HS-27A (cell line): ENCODE measurements at places on chromosomes 1 and 21.

DNA sequence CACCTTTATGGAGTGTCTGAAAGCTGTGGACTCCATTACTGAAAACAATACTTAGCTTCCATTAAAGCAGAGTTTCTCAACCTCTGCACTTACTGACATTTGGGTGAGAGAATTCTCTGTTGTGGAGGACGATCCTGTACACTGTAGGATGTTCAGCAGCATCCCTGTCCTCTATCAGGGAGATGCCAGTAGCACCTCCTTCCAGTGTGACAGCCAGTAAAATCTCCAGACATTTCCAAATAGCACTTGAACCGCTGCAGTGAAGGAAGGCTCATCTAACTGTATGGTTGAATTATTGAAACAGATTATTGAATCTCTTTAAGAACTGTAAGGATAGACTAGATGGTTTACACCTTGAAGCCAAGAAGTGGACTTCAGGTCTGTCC is 3.1 kb downstream of the PRDM2 start:
- DNase-seq = no peak

DNA sequence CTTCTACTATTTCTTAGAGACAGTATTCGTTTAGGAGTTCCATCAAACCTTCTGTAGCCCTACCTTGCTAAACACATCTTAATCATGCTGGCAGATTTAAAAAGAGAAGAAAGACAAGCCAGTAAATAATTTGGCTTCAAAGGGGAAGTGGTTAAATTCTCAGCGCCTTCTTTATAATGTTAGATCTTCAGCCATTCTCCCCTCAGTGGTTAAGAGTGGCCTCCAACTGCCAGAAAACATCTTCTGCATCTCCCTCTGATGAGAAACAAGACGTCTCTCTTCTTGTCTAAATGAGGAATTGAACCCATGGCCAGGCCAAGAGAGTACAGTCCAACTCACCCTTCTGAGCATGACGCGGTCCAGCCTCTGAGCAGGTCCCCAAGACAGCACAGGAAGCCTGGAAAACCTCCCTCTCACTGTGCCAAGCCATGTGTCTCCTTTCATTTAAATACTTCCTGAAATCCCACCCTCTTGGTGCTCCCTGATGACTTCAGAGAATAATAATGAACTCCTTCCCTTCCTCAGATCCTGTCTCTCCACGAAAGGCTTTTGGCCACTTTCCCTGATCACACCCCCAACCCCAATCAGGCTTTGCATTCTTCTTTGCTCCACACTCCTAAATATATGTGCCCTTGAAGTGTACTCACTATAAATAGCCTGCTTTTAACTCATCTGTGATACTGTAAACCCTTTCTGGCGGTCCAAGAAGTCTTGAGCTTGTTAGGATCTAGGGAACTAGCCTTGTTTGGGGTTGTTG is 16.4 kb upstream of the LRRC52 start:
- DNase-seq = no peak

- peak; percentile 66 for DNase-seq
These were observed 22.3 kb upstream of the TMEM222 start for GRCh38 chr1:27299385-27300271.

DNA sequence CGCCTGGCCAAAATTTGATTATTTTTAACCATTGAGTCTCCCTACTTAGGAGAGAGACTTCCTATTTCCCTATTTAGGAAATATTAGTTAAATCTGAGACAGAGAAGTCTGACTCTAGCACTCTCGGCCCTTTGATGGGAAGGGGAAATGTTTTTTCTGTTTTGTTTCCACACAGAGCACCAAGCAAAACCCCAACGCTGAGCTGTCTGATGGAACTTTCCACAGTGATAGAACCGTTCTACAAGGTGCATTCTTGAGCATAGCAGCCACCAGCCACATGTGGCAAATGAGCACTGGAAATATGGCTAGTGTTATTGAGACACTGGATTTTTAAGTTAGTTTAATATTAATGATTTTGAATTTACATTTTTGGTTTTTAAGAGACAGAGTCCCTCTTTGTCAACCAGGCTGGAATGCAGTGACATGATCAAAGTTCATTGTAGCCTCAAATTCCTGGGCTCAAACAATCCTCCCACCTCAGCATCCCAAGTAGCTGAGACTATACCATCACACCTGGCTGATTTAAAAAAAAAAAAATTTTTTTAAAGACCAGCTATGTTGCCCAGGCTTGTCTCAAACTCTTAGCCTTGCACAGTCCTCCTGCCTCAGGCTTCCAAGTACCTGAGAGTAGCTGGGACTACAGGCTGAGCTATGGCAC is 77.3 kb upstream of the GALNT2 start:
- DNase-seq = no peak

GRCh38 chr1:197775282-197776262 is at the start of gene DENND1B:
DENND1B (minus strand) TSS chr1:197775480; CDS start chr1:197775155, 325 bp downstream.
- DNase-seq = no peak

DNA sequence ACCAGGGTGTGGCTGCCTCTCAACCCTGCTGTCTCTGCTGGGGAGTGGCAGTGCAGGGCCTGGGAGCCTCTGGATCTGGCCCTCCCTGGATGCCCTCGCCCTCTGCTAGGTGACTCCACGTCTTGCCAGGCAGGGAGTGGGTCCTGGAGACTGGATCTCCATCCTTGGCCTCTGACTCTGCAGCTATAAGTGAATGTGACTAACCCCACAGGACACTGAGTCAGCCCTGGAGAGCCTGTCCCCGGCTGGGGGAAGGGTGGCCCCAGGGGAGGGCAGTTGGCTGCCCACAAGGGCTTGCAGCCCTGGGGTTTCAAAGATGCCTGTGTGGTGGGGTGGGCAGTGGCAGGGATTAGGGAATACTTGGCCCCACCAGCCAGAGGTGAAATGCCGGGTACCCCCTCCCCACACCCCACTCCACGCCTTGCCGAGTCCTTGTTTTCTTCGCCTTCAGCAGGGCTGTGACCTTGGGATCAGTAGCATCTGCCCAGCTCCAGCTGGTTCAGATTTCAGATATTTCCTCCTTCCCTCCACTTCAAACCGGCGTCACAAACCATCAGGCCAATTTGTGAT is 1.9 kb upstream of the MYBPH start:
- DNase-seq = no peak

GRCh38 chr1:110255392-110255787 is 45.3 kb downstream of the KCNC4 start:
- DNase-seq = no peak

- DNase-seq = no peak
These were observed 103.2 kb upstream of the OLFM3 start for GRCh38 chr1:102099916-102100315.

GRCh38 chr1:9822897-9823692 is 670 bp downstream of the CLSTN1 start:
- no peak for DNase-seq

GRCh38 chr1:6025269-6026094 is 20.2 kb upstream of the KCNAB2 start:
- no peak for DNase-seq

- no peak for DNase-seq
These were observed 217.8 kb upstream of the ZRANB2 start for GRCh38 chr1:71298633-71299032.

DNA sequence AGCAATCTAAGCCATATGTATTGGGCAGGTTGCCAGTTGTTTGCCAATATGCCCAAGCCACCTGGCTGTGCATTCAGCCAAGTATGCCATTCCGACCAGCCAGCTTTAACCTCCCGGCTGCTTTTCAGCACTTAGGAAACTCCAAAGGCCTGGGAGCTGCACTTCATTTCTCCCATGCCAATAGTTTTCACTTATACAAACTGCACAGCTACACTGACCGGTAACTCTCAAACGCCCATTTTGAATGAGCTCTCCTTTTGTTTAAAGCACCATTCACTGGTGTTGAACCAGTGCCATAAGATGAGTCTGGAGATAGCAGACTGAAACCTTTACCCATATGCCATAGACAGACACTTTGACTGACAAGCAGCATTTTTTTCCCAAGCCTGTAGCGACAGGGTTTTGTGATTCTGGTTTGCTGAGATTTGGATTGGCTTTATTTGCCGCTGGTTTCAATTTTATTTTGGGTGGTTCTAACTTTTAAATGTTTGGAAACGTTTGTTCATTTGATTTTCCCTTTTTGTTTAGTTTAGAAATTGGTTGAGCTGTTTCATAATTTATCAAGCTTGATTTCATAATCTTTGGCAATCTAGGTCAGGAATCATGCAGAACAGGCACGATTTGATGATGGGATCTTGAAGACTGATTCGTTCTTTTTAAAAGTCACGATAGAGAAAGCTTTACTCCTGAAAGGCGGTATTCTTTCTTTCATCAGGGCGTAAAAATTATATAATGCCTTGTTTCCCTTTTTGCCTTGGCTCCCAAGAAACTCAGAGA is 144.6 kb downstream of the NFIA start:
- no peak for DNase-seq

GRCh38 chr1:233304489-233305102 is 9.1 kb upstream of the PCNX2 start:
- DNase-seq = no peak
